ENCODE measurements at places on chromosomes 5 and 9. TPM values are rescaled to one million over a fixed set of nuclear protein-coding genes. Genes with fewer than 3 reads are reported as not detected.

GRCh38 chr9:135811801-135812200, 95.5 kb downstream of the CAMSAP1 start:
- DNase-seq = no peak

DNA sequence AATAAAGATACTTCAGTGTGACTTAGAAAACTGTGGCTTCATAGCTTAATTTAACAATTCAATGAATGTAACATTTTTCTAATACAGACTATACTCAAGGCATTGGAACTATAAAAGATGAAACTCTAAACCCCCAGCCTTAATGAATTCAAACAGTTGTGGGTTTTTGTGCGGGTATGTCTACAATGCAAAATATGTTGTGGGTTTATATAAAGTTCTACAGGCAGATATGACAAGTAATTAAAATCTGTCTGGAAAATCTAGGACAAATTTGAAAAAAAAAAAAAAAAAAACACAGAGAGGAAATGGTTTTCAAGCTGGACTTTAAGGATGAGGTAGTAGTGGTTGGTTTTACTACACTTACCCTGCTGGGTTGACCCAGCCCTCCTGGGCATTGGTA, 467.5 kb upstream of the TLE4 start:
- no peak for DNase-seq

KIAA1958 gene
- 5.8 TPM for total RNA-seq

PCDHGA9 gene
- 1.3 TPM for total RNA-seq

DNA sequence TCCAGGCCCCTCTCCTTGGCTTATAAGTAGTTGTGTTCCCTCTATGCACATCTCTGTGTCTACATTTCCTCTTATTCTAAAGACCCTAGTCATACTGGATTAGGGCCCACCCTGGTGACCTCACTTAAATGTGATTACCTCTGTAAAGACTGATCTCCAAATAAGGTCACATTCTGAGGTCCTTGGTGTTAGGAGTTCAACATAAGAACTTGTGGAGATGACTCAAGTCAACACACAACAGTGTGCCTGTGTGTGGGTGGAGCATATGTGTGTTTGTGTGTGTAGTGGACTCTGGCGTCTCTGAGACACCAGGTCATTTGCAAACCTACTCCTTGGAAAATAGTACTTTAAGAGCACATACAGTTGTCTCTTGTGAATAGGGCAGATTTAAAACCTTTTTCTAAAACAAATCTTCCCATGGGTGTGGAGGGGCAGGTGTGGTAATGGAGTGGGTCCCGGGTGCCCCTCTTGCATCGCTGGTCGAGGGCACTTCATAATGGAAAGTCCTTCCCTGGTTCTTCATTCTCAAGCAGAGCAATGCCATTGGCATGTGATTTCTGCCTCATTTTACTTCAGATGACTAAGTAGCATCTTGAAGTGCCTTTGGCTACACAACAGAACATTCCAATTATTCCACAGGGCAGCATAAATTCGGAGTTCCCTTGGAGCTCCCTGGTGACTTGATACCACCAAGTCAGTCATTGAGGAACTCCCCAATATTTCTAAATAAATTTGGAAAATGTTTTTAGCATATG, 84.4 kb downstream of the C9orf152 start:
- DNase-seq = no peak

GRCh38 chr9:111631214-111631971, at the start of gene DNAJC25:
TSS of gene DNAJC25 (plus strand) at chr9:111631334. CDS start at chr9:111631408, 74 bp downstream.
- peak; percentile 98 for DNase-seq

STC2 gene
- 316 TPM for total RNA-seq

ZBTB26 gene
- 5.7 TPM for total RNA-seq

- no peak for DNase-seq
Measured at GRCh38 chr9:111909444-111909843, 12.8 kb downstream of the UGCG start.

GRCh38 chr9:130140706-130141105, 31.5 kb upstream of the NCS1 start:
- DNase-seq = no peak

C1QTNF2 gene
- total RNA-seq = not detected

DNA sequence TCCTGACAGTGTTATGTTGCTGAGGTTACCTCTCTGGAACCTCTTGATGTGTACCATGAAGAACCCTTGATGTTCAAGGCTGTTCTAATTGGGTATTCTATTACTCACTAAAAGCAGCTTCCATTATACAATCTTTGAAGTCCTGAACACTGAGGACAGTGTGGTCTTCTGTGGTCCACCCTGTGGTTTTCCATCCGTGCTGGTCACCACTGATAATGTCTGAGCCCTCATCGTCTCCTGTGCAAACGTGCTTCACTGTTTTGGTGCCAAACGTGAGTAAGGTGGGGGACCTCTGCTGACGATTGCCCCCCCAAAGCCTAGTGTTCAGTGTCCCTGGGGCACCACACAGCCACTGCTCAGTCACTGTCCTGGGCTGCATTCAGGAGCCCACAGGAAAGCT, 259.7 kb upstream of the ANKRD55 start:
- no peak for DNase-seq

DNA sequence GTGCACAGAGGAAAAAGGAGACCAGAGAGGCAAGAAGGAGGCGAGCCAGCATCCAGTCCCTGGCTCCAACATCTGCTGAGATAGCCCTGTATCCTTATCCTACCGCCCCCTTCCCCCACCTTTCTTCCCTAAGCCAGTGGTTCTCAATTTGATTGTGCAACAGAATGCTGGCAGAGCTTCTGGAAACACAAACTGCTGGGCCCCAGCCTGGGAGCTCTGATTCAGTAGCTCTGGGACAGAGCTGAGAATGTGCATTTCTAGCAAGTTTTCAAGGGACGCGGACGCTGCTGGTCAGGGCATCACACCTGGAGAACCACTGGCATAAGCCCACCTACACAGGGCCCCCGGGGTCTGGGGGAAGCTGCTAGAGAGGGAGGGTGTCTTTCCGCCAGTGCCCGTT, 21.1 kb downstream of the AK8 start:
- DNase-seq = peak; percentile 22
